ENCODE measurements at places on chromosomes 11 and 22.

GRCh38 chr11:78449866-78450265, 32.2 kb upstream of the GAB2 start:
- no peak for DNase-seq

GRCh38 chr11:24679821-24680351, 183.0 kb downstream of the LUZP2 start:
- DNase-seq, result no peak

GRCh38 chr11:35274909-35275785, 136.2 kb downstream of the CD44 start:
- no peak for DNase-seq

GRCh38 chr11:12725055-12725862, 51.0 kb downstream of the TEAD1 start:
- DNase-seq, result no peak

GRCh38 chr11:93123351-93123898, 74.4 kb downstream of the SLC36A4 start:
- DNase-seq, result no peak

DNA sequence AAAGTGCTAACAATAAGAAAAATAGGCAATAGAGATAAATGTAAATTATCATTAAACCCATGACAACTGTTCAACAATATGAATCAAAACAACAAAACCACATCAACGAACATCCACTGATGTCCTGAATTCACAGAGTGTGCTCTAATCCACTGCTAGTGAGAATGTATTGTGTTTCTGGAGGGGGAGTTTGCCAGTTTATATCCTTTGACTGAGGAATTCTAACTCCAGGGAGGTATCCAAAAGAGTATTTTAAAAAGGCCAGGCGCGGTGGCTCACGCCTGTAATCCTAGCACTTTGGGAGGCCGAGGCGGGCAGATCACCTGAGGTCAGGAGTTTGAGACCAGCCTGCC, 1.7 kb upstream of the WEE1 start:
- no peak for DNase-seq
